Memory B cell (primary cell): ENCODE measurements at places on chromosomes 5 and 9.

GRCh38 chr5:66134407-66134861 is 9.7 kb upstream of the SREK1 start:
- no peak for DNase-seq

DNA sequence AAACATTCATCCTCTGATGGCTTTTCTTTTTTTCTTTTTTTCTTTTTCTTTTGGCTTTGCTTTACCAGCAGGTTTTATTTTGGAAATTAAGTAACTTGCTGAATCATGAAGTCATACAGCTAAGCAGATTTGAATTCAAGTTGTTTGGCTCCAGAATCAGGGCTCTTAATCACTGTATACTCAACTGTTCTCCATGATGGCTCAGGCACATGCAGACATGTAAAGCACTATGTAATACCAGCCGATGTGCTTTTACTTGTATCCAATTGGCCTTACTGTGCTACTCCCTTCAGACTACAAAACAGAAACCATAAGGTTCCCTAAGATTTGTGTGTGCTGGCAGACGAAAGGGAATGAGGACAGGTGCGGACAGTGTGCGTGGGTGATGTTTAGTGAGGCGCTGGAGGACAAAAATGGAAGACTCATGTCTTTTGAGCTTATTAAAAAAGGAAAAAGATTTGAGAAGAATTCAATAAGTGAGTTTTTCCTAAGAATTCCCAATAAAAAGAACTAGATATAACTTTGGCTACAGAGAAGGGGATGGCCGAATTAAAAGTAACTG is 44.7 kb upstream of the OTP start:
- DNase-seq = no peak

GRCh38 chr9:115142517-115143270 is 24.7 kb upstream of the TNC start:
- DNase-seq = no peak

GRCh38 chr9:135706288-135706687 is 4.3 kb downstream of the KCNT1 start:
- DNase-seq = no peak

DNA sequence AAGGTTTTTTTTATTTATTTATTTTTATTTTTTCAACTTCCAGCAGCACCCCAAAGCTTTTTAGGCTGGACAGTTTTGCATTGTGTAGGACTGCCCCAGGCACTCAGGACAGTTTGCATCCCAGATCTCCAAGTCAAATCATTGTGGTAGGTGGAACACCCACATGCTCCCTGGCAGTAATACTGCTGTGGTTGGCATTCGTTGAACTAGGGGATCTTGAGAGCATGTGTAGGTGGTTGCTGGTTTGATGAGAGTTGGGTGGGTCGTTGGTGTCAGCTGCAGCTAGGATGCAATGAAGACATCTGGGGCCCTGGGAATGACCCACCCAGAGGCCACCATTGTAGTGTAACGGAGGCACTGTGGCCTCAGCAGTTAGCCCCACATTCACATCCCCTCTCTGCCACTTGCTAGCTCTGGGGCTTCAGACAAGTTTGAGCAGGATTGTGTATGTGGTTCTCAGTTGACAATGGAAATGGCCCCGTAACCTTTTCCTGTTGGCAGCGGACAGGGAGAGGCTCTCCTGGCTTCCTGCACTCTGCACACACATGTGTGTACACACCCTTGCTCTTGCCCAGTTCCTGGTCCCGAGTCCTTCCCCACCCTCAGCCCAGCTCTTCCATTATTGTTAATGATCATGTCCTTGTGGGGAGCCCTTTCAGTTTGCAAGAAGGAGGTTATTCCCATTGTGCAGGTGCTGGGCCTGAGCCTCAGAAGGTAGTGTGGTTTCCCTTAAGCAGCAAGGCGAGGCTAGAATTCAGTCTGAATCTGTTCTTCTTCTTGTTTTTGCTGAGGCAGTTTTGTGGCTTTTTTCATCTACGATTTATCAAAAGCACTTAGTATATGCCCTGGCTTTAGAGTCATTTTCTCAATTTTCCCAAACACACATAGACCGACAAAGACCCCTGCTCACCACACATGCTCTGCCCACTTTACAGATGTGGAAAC is 46.5 kb downstream of the PPARGC1B start:
- DNase-seq = no peak

- DNase-seq = no peak
Measured at GRCh38 chr9:77968506-77968905, 63.1 kb downstream of the GNAQ start.

DNA sequence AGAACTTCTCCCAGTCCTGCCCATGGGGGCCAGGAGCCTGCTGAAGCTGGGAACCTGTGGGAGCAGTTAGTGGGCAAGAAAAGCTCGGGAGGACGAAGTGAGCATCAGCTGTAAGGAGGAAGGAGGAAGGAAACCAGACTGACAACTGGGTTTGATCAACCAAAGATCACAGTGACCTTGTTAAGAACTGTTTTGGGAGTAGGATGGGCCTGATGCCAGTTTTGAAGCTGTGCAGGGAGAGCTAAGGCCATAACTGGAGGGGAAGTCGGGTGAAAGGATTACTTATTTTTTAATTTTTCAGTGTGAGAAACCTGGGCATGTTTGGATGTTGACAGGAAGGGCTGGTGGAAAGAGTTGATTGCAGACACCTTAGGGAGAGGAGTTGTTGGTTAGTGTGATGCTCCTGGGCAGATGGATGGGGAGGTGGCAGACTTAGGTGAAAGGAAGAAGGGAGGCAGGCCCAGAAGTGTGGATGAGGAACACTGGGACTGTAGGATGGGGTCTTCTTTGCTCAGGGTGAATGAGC is 58.3 kb upstream of the KLF4 start:
- DNase-seq = no peak

DNA sequence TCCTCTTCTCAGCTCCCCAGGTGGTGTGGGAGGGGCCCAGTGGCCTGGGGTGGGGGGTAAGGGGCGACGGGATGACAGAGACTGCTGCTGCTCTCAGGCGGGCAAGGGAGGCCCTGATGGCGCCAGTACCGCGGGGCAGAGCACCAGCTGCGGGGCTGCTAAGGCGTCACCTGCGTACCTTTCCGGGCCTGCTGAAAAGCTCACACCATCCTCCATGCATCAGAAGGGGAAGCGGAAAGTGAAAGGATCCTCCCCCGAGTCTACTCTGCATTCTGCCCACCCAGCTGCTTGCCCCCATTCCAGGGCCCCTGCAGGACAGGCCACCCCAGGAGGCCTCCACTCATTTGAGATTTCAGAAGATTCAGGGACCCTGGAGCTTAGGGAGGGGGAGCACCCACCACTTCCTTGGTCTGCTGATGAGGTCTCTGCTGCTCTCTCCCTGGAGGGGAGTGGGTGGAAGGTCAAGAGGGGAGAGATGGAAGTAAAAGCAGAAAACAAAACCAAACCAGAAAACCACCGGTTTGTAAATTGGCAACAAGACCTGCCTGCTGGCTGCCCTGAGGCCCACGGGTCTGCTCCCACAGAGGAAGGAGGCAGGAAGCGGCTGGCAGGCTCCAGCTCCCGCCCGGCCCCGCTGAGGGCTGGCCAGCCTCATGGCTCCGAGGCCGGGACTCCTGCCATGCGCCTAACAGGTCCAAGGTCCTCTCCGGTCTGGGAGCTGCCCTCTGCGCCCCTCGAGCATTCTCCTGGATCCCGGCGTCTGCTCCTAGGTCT is 33.6 kb downstream of the PRRT1B start:
- peak; percentile 67 for DNase-seq

DNA sequence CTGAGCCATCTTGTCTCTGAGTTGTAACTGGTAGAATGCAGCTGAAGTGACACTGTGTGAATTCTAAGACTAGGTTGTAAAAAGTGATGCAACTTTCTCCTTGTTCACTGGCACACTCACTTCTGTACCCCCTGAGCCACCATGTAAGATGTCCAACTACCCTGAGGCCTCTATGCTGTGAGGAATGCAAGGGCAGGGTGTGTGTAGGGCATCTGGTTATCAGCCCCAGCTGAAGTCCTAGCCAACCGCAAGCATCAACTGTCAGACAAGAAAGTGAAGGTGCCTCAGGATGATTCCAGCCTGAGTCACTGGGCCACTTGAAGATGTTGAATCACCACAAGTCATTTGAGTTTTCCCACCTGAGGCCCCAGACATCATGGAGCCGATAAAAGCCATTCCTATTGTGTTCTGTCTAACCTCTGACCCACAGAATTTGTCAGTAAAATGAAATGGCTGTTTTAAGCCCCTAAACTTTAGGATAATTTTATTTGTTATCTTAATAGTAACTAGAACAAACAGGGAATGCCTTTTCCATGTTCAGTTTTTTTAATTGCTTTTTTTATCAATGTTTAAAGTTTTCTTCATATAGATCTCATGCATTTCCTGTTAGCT is 18.7 kb upstream of the RHOBTB3 start:
- DNase-seq = no peak

DNA sequence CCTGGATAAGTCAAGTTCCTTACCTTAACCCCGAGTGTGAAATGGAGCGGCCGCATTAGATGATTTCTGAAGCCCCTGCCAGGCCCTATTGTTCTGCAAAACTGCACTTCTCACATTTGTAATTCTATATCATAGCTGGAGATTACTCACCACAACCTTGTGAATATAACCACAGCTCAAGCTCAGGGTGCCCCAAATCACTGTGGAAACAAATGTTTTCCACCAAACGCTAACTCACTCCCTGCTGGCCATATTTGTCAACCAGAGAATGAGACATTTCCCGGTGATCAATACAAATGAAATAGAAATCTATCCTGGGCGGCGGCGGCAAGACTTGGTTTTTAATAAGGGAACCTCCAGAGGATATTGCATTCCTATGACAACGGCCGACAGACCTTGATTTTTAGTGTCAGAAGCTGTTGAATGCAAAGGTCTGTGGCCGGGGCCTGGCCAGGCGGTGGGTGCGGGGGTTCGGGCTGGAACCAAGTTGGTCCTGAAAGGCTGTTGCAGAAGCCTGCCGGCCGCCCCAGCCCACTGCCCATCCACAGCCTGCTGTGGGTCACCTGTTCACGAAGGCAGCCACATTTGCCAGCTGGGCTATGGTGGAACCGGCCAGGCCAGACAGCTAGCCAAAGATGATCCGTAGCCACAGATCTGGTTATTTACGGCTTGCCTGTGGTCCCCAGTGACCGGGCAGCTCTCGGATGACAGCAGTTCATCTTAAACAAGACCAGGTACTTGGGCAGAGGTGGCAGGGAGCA is 93.9 kb upstream of the LMX1B start:
- no peak for DNase-seq

GRCh38 chr5:161077496-161077895 is 225.5 kb upstream of the ATP10B start:
- DNase-seq = no peak

DNA sequence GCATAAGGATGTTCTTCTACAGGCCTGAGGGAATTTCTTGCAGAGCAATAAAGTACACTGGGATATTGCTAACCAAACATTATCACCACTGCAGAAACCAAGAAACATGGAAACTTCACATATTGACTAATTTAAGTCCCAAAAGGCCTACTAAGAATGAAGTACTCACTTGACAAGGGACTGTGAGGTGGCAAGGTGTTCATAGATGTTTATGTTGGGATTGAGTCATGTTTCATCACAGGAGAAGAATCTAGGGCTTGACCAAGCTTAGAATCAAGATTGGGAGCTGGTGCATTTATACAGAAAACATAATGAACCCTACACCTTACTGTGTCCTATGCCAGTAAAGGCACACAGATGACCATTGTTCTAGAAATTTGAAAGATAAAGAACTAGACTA is 56.7 kb upstream of the GAS1 start:
- no peak for DNase-seq

DNA sequence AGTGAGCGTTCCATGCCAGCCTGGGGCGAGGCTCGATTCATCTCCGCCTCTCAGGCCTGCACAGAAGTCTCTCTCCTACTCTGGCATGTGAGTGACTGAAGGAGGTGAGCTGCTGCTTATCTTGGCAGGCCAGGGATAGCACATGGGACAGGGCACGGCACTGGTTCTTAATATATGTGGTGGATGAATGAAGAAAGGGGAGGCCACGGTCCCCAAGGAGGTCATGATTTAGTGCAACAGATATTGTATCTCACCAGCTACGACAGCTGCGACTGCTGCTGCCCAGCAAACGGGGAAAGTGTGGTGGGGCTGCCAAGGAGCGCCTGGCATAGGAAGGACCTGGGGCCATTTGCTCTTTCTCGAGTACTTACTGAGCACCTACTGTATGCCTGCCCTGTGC is 19.3 kb upstream of the MAPK9 start:
- no peak for DNase-seq

- no peak for DNase-seq
Measured at GRCh38 chr5:20077186-20077585, 89.2 kb upstream of the CDH18 start.

DNA sequence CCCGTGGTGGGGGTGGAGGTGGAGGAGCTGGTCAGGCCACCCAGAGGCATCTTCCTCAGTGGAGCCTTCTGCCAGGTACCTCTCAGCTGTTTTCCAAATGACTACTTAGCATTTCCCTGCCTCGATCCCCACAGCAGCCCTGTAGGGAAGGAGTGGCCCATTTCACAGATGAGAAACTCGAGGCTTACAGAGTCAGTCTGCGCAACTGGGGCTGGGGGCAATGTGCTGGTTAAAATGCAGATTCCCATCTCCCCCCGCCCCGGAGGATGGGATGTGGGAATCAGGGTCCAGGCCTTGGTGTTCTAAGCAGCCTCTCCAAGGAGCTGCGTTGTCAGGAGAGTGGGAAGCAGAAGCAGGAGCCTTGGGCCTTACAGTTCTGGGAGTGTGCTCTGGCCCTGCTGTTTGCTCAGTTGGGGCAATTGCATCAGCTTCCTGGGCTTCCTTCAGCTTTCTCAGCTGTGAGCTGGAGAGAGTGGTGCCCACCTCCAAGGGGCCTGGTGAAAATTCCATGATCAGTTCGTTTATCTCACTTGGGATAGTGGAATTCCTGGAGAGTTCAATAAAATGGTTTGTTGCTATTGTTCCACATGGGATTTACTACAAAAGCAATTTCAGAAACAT is 19.4 kb downstream of the ERGIC1 start:
- no peak for DNase-seq

DNA sequence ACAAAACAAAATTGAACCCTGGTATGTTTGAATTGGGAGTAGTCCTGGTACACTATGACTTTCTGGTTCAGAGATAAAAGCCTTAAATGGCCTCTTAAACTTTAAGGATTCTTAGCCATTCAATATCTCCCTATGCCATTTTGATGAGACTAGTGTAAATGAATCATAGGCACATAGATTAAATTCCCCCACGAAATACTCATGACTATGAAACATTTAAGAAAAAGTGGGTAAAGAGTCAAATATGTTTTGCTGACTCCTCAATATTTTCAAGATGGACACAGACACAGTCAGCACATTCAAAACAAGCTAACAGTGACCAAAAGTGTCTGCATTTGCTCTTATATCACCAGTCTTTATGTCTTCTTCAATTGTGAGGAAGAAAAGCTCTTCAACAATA is 278.3 kb downstream of the PDE4D start:
- DNase-seq = no peak

GRCh38 chr9:129006328-129007034 is 21.6 kb downstream of the SH3GLB2 start:
- no peak for DNase-seq

GRCh38 chr5:4191041-4191440 is 595.4 kb downstream of the IRX1 start:
- DNase-seq = no peak

- no peak for DNase-seq
Measured at GRCh38 chr5:95984287-95984938, 22.8 kb upstream of the ELL2 start.
